ENCODE measurements at places on chromosomes 16 and 17.

- no peak for DNase-seq
Observed at GRCh38 chr17:79775632-79776031, 2.3 kb upstream of the CBX2 start.

DNA sequence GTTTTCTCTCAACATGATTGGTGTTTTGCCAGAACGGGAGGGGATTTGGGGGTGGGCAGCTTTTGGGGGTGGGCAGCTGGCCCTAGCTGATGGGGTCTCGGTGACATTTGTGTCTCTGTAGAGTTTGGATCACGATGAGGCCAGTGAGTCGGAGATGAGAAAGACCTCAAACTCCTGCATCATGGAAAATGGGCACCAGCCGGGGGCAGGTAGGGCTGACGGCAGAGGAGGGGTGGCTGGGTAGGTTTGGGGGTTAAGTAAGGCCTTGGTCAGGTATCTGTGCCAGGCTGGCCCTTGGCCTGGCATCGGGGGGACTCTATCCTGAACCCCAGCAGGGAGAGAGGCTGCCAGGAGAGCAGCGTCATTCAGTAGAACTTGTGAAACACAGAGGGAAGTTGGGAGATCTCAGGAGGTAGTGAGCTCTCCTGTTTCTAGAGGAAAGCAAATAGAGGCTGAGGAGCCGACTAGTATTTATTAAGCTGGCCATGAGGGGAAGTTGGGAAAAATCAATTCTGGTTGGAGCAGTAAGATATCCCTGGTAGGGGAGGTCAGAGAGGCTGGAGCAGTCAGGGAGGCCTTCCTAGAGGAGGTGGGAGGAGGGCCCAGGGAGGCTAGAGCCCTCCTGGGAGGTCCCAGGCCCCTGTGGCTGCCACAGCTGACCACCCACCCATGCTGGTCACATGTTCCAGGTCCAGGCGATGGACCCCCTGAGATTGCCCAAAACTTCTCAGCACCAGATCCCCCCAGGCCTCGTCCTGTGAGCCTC lies 8.1 kb downstream of the SMTNL2 start:
- no peak for DNase-seq

DNA sequence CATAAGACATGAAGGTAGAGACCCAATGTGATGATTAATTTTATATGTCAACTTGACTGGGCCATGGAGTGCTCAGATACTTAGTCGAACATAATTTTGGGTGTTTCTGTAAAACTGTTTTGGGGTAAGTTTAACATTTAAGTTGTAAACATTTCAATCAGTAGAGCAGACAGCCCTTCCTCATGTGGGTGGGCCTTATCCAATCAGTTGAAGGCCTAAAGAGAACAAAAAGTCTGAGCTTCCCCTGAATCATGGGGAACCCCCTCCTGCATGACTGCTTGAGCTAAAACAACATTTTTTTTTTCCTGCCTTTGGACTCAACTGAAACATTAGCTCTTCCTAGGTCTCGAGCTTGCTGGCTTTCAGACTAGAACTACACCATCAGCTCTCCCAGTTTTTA lies 327.3 kb upstream of the SOX9 start:
- no peak for DNase-seq

DNA sequence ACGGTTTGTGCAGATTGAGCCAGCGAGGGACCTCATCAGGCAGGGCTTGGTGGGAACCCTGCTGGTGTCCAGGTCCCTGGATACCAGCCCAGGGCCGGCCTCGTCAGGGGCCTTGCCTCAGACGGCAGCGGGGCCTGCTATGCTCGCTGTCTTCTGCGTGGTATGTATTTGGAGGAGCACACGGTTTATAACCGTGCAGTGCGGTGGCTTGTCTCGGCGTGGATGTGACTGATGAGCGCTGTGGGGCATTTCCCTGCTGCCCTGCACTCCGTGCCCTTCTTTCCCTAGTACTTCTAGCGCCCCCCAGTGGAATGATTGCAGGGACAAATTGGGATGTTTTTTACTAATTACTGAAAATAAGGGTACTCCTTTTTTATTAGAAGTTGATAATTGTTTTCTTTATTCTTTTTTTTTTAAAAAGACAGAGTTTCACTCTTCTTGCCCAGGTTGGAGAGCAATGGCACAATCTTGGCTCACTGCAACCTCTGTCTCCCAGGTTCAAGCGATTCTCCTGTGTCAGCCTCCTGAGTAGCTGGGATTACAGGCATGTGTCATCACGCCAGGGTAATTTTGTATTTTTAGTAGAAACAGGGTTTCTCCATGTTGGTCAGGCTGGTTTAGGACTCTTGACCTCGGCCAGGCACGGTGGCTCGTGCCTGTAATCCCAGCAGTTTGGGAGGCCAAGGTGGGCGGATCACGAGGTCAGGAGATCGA lies 15.3 kb downstream of the TBCD start:
- DNase-seq: no peak

GRCh38 chr17:385178-385835 lies 32.7 kb upstream of the RPH3AL start:
- no peak for DNase-seq

- no peak for DNase-seq
Observed at GRCh38 chr17:81890447-81891302, 711 bp downstream of the ALYREF start.

DNA sequence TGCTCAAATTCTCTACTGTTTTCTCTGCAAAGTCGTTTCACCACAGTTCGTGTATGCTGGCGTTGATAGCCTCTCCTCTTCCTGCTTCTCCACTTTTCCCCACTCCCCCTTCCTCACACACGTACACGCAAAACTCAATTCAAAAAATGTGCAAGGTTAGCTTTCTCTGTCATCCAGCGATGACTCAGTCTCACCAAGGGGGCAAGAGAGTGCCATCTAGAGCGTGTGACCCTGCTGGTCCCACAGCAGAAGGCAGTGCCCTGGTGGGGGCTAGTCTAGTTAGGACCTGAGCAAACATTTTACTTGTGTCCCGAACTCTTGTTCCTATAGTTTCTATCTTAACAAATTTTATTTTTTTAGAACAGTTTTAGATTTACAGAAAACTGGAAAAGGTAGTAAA lies 121.2 kb upstream of the CHMP6 start:
- no peak for DNase-seq

GRCh38 chr16:719815-720446 lies 1.0 kb upstream of the ANTKMT start:
- no peak for DNase-seq

DNA sequence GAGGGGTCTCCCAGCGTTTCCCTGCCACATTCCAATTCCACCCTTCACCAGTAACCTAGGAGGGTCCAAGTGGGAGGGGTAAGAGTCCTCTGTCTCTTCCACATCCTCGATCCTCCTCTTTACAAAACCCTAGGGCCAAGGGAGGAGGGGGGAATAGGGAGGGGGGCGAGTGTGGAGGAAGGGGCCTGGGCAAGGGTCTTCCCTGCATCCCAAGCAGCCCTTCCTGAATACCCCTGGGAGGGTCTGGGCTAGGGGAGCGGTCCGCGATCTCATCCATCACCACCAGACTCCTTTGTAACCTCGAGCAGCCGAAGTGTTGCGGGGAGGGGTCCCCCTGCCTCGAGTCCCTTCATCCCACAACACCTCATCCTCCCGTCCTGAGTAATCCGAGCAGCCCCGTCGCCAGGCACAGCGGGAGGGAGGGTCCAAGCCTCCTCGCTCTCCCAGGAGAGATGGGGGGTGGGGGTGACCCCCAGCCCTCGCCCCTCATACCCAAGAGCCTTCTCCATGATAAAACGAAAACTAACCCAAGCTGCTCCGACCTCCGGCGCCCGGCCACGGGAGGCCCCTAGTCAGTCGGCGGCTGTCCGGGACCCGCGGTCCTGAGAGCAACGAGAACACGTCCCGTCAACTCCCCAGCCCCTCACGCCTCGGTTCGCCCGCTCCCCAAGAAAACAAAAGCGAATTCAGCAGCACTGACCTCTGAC lies 502 bp downstream of the SMPD3 start:
- DNase-seq: no peak

DNA sequence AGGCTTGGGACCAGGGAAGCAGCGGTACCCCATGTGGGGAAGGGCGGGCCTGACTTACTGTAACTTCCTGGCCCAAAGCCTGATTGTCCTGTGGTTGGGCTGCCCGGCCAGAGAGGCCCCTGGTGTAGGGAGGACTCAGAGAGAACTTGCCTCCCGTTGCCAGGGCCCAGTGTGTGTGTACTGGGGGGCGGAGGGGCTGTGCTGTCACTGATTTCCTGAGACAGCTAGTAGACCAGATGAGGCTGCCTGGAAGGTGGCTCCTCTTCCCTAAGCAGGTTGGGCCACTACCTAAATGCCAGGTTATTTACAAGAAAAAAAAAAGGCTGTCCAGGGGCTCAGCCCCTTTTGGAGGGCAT lies 16.7 kb downstream of the SOCS3 start:
- no peak for DNase-seq

GRCh38 chr17:20202141-20202621 lies 193.0 kb downstream of the SPECC1 start:
- no peak for DNase-seq

DNA sequence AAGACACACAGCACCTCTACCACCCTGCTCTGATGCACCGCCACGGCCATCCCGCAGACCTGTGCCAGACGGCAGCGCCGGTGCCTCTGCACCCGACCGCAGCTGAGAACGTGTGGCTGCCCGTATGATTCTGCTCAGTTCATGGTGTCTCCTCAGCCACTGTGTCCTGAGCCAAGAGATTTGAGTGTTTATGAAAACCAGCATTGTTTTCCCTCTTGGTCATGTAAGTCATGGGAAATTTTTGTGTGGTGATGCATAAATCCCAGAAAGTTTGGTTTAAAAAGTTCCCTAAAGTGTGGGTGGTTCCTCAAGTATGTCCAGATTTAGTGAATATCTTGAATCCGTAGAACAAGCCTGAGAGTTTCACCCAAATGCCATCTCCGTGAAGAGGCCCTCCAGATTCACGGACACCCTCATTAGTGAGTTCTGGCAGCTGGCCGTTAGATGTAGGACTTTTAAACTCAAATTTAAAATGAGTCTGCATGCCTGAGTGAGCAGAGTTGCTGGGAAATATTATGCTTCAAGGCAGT lies 57.6 kb downstream of the CDRT4 start:
- no peak for DNase-seq

DNA sequence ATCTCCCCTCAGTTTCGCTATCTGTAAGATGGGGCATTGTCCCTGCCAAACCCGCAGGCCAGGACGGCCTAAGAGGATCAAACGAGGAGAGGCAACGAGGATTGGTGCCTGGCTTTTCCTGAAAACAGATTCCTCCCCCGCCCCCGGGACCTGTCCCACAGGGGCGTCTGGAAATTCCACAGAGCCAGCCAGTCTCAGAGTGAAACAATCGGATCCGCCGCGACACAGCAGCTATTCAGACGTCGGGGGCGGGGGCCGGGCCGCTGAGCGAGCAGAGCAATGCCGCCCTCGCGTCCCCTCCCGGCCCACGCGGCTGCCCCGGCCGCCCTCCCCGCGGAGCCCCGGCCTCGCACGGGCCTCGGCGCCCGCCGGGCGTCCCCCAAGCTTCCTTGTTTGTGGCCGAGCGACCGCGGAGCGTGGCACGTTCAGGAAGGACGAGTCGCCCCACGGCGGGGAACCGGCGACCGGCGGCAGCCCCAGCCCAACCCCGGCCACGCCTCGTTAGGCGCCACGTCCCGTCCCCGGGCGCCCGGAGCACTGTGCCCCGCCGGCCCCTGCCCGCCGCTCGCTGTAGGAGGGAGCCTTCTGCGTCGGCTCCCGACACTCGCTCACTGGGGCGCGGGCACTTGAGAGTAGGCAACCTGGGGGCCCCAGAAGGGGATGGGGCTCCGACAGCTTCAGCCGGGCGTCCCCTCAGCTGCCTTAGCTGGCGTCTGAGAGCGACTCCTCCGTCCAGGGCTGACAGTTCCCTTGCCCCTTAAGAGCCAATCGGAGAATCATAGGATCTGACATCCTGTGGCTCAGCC lies 29.6 kb upstream of the PHOSPHO1 start:
- DNase-seq: no peak

- no peak for DNase-seq
Observed at GRCh38 chr17:27649929-27650328, 18.9 kb downstream of the LGALS9 start.

DNA sequence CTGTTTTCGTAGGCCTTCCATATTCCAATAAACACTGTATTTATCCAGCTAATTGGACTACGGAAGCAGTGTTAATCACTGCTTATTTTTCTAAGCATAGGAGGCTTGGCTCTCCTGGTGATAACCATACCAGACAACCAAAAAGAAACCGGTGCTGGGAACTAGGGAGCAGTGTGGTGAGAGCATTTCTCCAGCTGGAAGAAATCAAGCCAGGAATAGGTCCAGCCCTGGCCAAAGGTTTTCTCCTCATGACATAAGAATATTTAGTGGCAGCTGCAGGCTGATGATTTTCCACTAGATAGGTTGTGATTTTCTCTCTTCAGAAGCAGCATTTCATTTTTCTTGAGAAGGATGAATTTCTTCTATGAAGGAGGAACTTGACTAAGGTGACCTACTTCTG lies 141.5 kb downstream of the TRIM37 start:
- no peak for DNase-seq

GRCh38 chr17:3719265-3719664 lies 4.4 kb upstream of the HASPIN start:
- DNase-seq: no peak

DNA sequence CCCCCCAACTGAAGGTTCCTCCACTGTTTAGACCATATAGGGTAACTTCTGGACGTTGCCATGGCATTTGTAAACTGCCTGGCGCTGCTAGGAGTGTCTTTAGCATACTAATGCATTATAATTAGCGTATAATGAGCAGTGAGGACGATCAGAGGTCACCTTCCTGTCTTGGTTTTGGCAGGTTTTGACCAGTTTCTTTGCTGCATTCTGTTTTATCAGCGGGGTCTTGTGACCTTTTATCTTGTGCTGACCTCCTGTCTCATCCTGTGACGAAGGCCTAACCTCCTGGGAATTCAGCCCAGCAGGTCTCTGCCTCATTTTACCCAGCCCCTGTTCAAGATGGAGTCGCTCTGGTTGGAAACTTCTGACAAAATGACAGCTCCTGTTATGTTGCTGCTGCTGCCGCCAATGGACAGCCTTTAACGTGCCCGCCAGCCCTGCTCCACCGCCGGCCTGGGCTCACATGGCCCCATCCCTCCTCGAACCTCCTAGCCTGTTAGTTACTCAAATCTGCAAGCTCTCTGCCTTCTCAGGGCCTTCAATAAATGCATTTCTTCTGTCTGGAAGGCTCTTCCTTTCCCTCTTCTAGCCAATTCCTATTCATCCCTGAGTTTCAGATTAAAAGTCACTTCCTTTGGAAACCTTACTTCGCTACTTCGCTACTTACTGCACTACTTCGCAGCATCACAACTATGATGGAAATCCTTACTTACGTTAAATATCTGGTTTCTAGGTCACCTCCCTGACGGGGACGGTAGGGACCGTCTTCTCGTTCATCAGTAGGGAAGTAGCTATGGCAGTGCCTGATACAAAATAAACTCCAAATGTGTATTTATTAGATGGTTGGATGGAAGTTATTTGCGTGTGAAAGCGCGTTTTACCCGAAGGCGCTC lies 640 bp upstream of the NAGLU start:
- no peak for DNase-seq
